NCI-H446 (cell line): ENCODE measurements at places on chromosomes 4 and X.

- no peak for DNase-seq
Measured at GRCh38 chr4:33302321-33302720, 2582.2 kb downstream of the PCDH7 start.

DNA sequence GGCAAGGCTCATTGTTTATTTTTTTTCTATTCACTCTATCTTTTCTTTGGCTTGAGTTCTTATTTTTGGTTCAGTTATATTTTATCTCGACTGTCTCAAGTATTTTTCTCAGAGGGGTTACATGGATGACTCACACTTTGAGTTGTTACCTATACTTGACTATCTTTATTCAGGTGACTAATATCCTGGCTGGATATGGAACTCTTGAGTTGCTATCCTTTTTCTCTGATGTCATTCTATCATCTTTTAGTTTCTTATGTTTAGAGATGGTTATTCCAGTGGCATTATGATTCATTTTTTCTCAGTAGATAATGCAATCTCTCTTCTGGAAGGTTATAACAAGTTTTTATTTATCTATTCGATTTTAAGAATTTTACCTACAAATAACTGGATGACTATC is 117.9 kb downstream of the COX18 start:
- no peak for DNase-seq

GRCh38 chrX:153944140-153944799 is at the start of gene RENBP:
TSS of gene RENBP (minus strand) at chrX:153944643. CDS start at chrX:153944610, 33 bp downstream.
- no peak for DNase-seq

- no peak for DNase-seq
Measured at GRCh38 chr4:8647626-8648025, 55.1 kb downstream of the CPZ start.
